ENCODE measurements at places on chromosomes 3 and 15. TPM values are rescaled to one million over a fixed set of nuclear protein-coding genes. Genes with fewer than 3 reads are reported as not detected.

DNA sequence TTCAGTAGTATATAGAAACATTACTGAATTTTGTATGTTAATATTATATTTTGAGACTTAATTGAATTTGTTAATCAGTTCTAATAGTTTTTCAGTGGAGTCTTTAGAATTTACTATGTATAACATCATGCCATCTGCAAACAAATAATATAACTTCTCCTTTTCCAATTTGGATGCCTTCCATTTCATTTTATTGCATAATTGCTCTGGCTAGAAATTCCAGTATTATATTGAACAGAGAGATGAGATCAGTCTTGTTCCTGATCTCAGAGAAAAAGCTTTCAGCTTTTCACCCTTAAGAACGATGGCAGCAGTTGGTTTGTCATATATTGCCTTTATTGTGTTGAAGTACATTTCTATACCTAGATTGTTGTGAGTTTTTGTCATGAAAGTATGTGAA, 40.4 kb downstream of the OR4F15 start:
- DNase-seq, result no peak

The CCDC39 gene
- not detected for total RNA-seq

The PCSK6 gene
- total RNA-seq, result 180 TPM

DNA sequence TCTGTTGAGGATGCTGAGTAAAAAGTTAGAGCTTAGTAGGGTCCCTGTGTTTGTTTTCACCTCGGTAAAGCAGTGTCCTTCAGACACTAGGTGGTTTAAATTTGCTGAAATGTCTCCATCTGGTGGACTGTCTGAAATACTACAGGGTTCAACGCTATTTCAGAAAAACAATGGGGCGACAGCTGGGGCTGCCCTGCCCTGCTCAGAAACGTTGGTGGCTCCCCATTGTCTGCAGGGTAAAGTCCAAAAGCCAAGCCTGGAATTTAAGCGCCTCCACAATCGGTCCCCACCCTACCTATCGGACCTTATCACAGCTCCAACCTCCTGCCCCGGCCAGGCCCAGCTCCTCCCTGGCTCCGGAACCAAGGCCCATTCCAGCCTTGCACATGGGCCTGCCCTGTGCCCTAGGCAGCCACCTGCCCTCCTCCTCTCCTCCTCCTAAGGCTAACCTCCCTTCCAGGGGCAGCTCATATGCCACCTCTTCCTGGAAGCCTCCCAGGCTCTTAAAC, 4.3 kb upstream of the TSEN2 start:
- DNase-seq, result no peak

All from left lobe of liver (tissue), 2 donors.